ENCODE measurements at places on chromosomes 5 and 9. TPM values are rescaled to one million over a fixed set of nuclear protein-coding genes. Genes with fewer than 3 reads are reported as not detected.
A peak's percentile ranks its signal among the peaks of the same experiment; 100 is the strongest.

TLX3 gene
- not detected for total RNA-seq

ITGA1 gene
- total RNA-seq, result 23.3 TPM

CNOT8 gene
- total RNA-seq, result 57.6 TPM

CAMK2A gene
- total RNA-seq, result 4.0 TPM

KCNN2 gene
- 3.5 TPM for total RNA-seq

TMEM252 gene
- total RNA-seq, result not detected

TMEM215 gene
- total RNA-seq, result 0.39 TPM

DNA sequence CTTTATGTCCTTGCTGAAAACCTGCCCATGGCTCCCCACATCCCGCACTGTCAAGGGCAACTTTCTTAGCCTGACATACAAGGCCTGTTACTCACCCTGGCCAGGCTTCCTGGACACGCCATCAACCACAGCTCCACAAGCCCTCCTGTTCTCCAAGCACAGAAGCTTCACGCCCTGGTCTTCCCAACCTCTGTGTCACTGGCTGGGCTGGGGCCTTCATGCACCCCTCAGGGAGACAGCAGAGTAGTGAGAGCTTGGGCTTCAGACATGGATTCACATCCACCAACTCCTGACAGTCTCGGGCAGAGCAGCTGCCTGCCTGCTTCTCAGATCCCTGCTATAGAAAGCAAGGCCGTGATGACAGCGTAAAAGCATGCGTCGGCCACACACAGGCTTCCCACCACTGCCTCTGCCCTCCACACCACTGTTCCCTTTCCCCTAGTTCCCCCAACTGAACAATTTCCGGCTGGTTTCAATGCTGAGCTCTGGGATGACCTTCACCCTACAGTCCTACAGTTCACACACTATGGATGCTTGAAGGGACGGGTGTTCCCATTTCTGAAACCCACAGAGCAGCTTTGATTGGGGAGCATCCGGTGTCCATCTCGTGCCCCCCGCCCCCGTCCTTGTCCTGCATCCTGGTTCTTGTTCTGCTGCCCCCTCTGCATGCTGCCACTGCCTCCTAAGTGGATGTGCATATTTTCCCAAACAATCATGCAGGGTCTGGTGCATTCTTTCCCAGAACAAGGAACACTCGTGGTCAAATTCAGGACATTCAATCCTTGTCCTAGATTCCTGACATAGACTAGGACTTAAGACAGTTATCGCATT is 33.4 kb upstream of the ADAMTS2 start:
- peak; percentile 57 for DNase-seq

DNA sequence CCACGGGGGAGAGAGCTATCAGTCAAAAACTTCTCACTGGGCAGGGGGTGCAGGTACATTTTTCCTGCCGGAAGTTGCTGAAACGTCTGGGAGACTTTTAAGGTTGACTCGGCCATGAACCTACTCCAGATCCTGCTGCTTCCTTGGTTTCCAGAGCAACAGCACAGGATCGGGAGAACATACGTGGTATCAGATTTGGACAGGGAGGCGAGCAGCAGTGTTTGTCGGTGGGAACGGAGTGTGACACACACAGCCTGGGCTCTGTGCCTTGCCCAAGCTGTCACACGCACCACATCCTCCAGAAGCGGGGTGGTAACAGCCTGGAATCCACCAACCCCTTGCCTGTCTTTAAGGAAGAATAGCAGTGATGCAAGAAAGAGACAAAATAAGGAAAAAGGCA is 276.5 kb downstream of the SLIT3 start:
- DNase-seq, result no peak

GRCh38 chr5:83472213-83472507 is 616 bp downstream of the VCAN start:
- peak; percentile 25 for DNase-seq

GRCh38 chr9:1384816-1385215 is 334.7 kb downstream of the DMRT2 start:
- DNase-seq, result no peak

DNA sequence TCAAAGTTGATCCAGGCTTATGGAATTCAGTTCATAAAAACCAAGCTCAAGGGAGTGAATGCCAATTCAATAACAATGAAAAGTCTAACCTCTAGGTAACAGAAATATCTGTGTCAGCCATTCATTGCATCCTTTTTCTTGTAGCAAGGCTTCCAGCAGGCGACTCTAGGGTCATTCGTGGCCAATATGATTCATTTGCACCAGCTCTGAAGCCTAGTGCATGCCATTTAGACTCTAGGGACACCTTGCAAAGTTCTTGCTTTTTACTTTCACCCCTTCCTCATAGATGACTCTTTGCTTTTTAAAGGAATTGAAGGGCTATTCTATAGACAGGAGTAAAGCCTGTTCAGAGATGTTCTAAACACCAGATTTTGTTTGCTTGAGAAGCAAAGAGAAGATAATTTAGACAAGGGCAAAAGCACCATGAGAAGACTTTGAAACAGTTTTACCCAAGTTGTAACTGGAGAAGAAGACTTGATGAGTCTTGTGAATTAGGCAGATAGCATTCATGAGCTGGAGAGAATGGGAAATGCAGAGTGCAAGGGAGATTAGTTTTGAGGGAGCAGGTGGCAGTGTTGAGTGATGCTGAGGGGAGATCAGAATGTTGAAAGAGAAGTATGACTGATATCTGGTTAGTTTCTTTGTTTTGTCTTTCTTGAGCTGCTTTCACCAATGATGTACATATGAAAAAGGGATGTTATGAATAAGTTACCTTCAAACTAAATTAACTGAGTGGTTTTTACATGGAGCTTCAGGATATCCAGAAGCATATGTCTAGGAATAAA is 94.5 kb downstream of the F2RL2 start:
- DNase-seq, result no peak

GRCh38 chr5:65426656-65427055 is 55.1 kb downstream of the ADAMTS6 start:
- DNase-seq, result no peak

DNA sequence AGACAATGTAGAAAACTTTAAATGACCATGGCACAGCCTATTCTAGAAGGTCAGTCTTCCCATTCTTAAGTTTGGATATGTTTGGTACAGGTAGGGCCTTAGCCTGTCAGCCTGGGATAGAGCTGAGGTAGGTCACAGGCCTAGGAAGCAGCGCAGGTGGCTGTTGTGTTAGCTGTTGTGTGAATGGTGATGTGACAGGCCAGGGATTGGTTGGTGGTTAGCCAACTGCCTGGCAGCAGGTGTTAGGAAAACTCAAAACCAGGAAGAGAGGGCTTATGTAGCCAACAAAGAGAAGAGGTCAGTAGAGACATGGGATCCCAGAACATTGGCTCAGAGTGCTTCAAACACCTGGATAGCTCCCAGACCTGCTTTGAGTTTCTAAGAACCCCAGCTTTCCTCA is 84.2 kb downstream of the FBXO38 start:
- DNase-seq, result no peak

DNA sequence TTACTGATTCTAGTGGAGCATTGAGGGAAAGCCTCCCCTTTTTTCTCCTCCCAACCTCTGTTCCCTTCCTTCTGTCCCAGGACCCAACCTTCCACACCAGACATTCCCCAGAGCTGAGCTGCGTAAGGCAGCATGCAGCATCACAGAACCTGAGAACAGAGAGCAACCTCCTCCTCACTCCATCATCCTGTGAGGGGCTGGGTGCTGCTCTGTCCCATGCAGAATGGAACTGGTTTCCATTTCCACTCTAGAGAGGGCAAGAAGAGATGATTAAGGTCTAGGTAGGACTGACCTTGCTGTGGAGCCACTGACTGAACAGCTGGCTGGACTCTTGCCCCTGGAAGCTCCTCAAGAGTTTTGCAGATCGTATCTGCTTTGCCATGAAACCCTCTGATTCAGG is 30.1 kb upstream of the IL7R start:
- no peak for DNase-seq

DNA sequence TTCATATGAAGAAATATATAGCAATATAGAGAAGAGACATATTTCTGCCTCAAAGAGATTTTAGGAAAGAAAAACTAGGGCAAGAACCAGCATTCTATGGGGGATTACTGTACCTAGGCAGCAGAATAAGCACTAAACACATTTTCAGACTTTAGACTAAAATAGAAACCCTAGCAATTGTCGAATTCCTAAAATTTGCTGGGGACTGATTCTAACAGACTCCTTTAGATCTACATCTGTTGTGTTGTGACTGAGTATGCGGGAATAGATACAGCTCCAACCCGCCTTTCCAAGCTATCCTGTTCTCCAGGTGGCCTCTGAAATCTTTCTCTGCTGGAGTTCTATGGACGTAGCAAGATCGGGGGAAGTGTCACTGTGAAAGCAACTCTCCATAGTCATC is 482.2 kb downstream of the NTRK2 start:
- no peak for DNase-seq

GRCh38 chr9:32596936-32597335 is 24.0 kb upstream of the NDUFB6 start:
- no peak for DNase-seq

DNA sequence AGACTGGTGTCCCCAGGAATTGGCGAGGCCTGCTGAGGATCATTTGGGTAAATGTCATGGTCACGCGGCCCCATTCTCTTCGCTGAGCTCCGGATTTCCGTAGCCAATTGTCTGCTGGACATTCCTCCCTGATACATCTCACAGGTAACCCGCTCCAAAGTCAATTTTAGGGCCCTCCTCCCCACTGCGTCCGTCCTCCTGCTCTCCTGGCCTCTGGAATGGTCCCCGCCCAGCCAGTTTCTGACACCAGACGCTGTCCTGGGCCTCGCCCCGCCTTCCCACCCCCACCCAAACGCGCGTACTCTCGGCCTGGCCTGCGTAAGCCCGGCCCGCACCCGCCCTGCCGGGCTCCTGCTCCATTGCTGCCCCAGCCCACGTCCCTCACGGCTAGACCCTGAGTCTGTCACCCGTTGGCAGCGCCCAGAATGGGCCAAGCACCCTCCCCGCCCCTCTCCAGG is 202.0 kb downstream of the AUH start:
- DNase-seq, result no peak

All from skin of body (tissue), 3 donors.